Skeletal muscle cell (primary cell): ENCODE measurements at places on chromosomes 16 and 17.

GRCh38 chr17:48486557-48486956 lies 44.3 kb downstream of the HOXB1 start:
- DNase-seq, result peak; percentile 95

GRCh38 chr17:35373984-35374765 lies 754 bp upstream of the SLFN11 start:
- no peak for DNase-seq

DNA sequence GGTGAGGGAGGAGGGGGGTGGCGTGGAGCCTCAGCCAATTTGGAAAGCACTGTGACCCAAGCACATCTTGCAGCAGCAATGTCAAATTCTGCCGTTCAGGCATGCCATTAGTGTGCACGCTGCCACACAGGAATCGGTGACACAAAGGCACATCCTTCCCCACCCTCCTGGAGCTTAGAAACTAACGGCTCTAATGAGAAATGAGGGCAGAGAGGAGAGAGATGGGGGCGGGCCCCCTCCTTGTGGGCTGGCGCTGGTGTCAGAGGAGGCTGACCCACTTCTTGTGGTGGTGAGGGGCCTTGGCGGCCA lies 94.8 kb downstream of the RTN4RL1 start:
- no peak for DNase-seq

DNA sequence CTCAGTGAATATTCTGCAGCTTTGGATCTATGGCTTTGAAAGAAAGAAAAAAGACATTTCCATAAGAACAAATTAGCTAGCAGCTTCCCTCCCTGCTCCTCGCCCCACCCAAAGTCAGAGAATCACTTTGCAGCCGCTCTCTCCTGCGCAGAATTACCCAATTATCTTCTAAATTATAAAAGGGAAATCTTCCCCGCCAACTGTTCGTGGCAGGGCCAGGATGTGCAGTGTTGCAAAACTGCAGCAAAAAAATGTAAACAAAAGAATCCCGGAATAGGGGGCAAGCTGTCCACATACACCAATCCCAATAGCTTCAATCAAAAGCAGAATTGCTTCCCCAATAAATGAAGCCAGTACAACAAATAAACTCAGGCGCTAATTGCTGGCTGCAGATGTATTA lies 510.6 kb downstream of the RBFOX1 start:
- no peak for DNase-seq

- DNase-seq, result no peak
These were observed 860 bp upstream of the DCAF7 start for GRCh38 chr17:63549289-63549945.

- no peak for DNase-seq
These were observed 40.0 kb upstream of the CDYL2 start for GRCh38 chr16:80844395-80844794.

GRCh38 chr17:50414808-50415207 lies 11.2 kb upstream of the ACSF2 start:
- no peak for DNase-seq
